Stimulated activated CD4-positive, alpha-beta T cell treated with anti-CD3 and anti-CD28 coated beads, Interleukin-4, amount 100 ng/mL, for 1 hour (primary cell): ENCODE measurements at places on chromosomes 5 and 9.

- DNase-seq: no peak
Measured at GRCh38 chr5:109387408-109387974, 22.3 kb downstream of the PJA2 start.

- no peak for DNase-seq
Measured at GRCh38 chr9:132324425-132324824, 30.4 kb downstream of the SETX start.

- no peak for DNase-seq
Measured at GRCh38 chr5:1967736-1968135, 85.0 kb upstream of the IRX4 start.

- no peak for DNase-seq
Measured at GRCh38 chr9:131840220-131840619, 100.3 kb upstream of the RAPGEF1 start.

- no peak for DNase-seq
Measured at GRCh38 chr9:137194388-137194787, 5.9 kb downstream of the SSNA1 start.

GRCh38 chr5:119476341-119476740 is 24.0 kb downstream of the HSD17B4 start:
- no peak for DNase-seq

GRCh38 chr5:157941616-157942015 is 82.7 kb upstream of the CLINT1 start:
- no peak for DNase-seq

- DNase-seq: no peak
Measured at GRCh38 chr9:109974918-109975276, 194.9 kb downstream of the PALM2AKAP2 start.

- no peak for DNase-seq
Measured at GRCh38 chr5:127025467-127025866, 4.9 kb downstream of the MARCHF3 start.

GRCh38 chr9:69573651-69574050 is 98.5 kb downstream of the APBA1 start:
- DNase-seq: no peak

GRCh38 chr9:109737295-109737694 is 42.7 kb upstream of the PALM2AKAP2 start:
- no peak for DNase-seq

DNA sequence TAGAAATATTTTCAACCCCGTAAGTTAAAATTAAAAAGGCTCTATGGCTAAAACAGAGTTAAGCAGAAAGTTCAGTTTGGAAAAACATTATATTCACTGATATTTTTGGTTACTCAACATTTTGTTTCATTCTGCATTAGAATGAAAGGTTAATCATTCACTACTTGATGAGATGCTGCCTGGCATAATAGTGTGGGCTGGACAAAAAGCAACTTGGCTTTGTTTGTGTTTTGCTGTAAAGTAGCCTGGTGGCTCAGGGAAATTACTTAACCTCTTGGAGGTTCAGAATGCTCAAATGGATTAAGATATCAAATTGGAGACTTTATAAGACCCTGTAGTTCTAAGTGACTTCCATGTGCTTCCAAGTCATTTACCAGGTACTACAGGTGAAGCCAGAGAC is 367.4 kb upstream of the TRPC7 start:
- DNase-seq: no peak

DNA sequence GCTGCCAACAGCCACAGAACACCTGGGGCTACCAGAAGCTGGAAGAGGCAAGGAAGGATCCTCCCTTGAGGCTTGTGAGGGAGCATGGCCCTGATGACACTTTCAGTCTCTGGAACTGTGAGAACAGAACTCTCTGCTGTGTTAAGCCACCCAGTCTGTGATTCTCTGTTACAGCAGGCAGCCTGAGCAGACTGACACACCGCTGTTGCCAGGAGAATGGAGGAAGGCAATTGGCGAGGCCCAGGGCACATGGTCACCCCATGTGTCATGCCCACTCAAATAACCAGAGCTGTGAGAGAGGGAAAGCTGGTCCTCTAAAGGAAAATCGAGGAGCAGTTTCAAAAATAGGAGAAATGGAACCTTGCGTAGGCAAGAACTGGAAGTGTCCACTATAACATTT is 12.0 kb upstream of the KIF4B start:
- DNase-seq: no peak
